ENCODE measurements at places on chromosomes 6 and 20. TPM values are rescaled to one million over a fixed set of nuclear protein-coding genes. Genes with fewer than 3 reads are reported as not detected.

Gene SSTR4
- total RNA-seq, result not detected

Gene BLTP3A
- total RNA-seq, result 12.4 TPM

Gene ELOVL4
- 3.3 TPM for total RNA-seq

Gene POM121L2
- total RNA-seq, result 1.3 TPM

Gene ANKRD66
- total RNA-seq, result not detected

Gene SYCP2L
- total RNA-seq, result 8.1 TPM

Gene KHDC3L
- total RNA-seq, result not detected

Gene LCA5
- total RNA-seq, result 3.6 TPM

- DNase-seq, result peak; percentile 28
These were observed 17.7 kb downstream of the WFDC2 start for GRCh38 chr20:45487231-45487635.

GRCh38 chr6:99151634-99152346 is 197.7 kb downstream of the FAXC start:
- DNase-seq, result peak; percentile 78

- no peak for DNase-seq
These were observed 135.9 kb downstream of the TMEM242 start for GRCh38 chr6:157187182-157188083.

DNA sequence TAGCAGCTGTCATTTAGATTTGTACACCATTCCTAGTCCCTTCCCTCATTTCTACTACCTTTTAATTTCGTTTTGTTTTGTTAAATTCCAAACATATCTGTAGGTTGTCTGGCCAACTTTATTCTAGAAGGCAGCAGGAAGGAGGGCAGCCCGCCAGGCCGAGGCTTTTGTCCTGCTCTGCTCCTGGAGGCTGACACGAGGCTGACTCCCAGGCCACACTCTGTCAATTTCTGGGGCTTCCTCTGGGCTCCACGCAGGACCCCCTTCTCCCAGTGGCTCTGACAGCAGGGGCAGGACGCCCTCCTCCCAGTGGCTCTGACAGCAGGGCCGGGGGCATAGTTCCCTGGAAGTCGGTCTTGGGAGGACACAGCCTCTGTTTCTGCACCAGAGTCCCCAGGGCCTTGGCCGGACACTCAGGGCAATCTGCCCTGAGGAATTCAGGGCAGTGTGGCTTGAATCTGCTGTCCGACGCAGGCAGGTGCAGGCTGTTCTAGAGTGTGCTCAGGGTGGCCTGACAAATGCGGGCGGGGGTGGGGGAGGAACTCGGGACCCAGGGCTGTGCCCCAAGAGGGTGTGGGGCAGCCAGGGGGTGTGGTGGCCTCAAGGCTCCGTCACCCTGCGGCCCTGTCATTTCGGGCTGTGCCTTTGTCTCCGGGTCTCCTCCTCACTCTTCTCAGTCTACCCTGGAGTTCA is 11.8 kb downstream of the SMOC2 start:
- no peak for DNase-seq

DNA sequence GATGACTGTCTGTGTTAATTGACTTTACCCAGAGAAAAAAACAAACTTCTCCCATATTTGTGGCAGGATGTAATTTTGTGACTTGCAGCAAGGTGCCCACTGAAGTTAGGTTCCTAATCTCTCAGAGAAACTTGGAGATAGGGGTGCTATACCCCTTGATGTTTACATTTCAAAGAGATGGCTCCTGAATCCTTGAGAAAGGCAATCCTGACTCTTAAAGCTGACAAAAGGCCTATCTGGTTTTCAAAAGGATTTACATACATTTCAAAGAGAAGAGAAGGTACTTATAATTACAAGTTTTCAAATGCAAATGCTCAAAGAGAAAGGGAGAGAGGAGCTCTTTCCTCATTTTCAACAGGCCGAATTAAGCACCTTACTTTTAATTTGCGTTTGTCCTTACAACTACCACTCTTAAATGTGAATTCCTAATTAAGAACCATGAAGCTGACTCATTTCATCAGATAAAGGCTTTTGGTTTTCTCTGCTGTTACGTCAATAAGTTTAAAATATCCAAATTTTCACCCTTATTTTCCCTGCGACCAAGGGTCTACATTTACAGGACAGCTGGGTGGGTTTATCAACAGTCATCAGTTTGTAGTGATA is 711.8 kb upstream of the MAP3K7 start:
- no peak for DNase-seq

DNA sequence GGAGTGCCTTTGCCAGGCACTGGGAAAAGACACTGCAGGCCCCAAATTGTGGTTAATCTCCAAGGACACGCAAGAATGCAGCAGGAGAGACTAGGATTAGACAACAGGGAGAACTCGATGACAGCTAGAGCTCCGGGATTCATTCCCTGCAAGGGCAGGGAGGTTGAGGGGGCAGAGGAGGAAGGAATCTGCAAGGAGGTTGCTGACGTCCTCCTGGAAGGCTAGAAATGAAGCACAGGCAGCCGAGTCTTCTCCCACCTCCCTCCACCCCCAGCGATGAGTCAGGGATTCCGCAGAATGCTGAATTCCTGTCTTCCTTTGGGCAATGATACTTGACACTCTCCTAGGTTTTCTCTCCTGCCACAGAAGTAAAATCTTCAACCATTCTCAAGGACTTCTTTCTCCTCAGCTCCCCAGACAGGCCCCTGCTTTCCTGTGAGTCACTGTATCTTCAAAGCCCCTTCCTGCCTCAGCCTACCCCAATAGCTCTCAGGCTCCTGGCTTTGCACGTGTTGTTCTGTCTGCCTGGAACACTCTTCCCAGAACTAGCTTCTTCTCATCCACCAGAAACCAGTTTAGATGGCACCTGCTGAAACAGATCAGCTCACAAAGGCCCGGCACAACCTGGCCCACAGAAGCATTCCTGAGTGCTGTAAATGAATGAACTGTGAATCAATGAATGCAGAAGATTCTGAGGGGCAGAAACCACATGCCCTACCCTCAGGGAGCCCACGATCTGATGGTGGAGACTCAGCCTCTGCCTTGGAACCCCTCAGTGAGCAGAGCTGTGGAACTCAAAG is 85.6 kb downstream of the MRPL14 start:
- DNase-seq, result no peak

- DNase-seq, result no peak
These were observed 406.1 kb upstream of the MARCKS start for GRCh38 chr6:113451049-113451448.

DNA sequence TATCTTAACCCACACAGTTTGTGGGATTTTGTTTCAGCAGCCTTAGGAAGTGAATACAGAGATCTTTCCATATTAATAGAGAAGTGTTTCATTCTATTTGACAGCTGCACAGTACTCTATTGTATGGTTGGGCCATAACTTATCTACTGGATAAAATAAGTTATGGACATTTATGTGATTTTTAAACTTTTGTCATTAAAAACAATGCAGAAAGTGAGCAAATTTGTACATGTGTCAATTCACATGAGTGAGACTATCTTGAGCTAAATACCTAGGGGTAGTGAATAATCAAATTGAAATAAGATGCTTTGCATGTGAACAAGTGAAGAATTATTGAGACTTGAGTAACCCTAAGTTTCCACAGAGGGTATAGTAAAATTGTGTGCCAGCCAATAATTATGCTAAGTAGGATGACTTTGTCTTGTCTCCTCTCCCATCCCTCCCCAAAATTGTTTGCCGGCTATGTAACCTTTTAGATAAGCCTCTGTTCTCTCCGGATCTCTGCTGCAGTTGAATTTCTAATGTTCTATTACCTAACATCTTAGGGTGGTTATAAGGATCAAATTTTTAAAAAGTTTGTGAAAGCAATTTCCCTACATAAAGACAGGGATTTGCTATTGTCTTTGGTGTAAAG is 33.3 kb upstream of the TPBG start:
- DNase-seq, result no peak

DNA sequence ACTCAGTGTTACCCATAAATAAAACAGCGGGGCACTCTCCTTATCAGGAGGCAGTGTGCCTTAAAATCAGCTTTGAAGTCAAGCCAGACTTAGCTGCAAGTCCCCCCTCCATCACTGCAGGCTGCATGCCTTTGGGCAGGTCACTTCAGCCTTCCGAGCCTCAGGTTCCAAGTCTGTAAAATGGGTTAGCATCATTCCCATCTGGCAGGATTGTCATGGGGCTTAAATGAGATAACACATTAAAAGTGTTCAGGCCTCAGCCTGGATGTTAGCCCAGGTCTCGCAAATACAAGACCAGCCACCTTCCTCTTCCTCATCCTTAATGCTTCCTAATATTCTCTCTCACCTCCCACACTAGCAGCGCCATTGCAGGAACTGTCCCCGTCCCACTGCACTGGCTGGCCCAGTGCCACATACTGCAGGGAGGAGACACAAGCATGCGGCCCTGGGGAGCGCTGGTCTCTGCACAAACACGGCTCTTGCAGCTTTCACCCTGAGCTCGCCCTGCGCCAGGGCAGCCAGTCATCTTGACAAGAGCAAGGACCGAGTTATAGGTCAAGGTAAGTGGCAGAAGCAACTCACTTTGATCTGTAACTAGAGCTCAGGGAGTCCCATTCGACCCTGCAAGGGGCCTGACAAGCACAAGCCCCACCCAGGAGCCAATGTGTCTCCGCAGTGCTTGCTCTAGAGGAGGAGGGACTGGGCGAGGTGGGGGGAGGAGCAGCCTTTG is 564.6 kb upstream of the AGPAT4 start:
- DNase-seq, result no peak

DNA sequence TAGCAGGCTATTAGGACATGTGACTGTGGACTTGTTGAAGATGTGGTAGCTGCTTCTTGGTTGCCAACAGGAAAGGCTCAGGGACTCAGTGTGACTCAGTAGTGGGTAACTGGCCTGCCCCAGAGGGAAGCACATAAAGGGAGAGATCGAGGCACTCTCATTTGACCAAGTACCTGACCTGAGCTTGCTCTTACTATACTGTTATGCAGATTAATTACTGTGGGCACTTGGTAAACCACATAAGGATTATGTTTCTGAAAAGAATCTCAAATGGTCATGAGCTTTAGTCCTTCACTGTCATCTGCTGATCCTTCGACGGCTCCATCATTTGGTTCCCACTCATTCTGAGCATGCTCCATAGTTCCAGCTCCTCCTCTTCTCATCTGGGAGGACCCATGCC is 48.2 kb upstream of the RPL7L1 start:
- no peak for DNase-seq

- DNase-seq, result no peak
These were observed 166.5 kb downstream of the KIF6 start for GRCh38 chr6:39558591-39559190.

- DNase-seq, result no peak
These were observed 186.7 kb upstream of the CST7 start for GRCh38 chr20:24762371-24762770.

DNA sequence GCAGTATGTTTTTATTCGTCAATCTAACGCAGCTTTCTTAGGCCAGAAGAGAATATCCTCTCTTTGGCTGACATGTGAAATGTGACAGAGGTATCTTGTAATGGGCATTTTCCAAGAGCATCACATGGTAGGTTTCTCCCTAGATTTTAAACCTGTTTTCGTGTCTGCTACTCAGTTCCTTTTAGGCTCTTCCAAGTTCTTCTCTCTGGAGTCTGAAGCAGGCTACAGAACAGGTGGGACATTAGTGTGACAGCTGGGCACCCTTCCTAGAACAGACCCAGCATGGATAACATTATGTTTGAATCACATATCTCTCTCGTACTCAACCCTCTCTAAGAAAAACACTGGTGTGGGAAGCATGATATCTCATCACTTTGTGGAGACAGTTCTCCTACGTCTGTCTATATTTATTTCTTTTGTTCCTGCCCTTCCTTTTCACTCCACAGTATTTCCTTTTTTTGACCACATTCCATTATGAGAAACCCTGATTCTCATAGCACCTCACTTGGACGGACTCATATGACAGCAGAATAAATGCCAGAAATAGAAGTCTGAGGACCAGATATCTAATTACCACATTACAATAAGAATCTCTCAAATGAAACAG is 263.4 kb downstream of the NKAIN2 start:
- no peak for DNase-seq

- no peak for DNase-seq
These were observed 159.8 kb upstream of the HCRTR2 start for GRCh38 chr6:55014321-55015088.

DNA sequence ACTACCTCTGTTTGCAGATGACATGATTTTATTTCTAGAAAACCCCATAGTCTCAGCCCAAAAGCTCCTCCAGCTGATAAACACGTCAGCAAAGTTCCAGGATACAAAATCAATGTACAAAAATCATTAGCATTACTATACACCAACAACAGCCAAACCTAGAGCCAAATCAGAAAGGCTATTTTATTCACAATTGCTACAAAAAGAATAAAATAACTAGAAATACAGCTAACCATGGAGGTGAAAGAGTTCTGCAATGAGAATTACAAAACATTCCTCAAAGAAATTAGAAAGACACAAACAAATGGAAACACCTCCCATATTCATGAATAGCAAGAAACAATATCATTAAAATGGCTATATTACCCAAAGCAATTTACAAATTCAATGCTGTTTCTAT is 65.6 kb upstream of the HTR1E start:
- no peak for DNase-seq

DNA sequence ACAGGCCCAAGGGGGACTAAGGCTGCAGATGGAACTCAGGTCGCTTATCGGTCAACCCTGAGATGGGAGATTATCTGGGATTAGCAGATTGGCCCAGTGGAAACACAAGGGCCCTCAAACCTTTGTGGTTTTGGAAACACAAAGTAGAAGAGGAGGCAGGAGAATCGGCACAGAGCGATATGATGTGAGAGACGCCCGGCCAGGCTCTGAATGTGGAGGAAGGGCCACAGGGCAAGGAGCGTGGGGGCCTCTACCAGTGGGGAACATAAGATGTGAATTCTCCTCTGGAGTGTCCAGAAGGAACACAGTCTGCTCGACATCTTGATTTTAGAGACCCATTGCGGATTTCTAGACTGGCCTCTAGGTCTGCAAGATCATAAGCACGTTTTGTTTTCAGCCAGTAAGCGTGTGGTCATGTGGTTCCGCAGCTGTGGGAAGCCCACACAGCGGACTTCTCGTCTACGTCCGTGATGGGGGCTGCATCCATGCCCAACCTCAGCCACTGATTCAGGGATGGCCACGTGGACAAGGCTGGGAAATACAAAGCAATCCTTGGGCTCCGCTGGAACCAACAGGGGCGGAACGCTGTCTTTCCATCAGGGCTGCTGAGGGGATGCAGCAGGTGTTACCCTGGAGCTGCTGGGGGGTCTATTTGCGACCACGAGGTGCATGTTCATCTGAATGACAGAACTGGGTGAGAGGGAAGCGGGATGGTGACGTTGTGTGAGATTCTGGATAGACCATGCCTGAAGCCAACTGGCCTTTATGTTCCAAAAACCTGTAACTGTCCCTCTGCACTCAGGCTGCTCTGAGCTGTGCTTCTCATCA is 127.6 kb upstream of the PMEPA1 start:
- DNase-seq, result no peak

DNA sequence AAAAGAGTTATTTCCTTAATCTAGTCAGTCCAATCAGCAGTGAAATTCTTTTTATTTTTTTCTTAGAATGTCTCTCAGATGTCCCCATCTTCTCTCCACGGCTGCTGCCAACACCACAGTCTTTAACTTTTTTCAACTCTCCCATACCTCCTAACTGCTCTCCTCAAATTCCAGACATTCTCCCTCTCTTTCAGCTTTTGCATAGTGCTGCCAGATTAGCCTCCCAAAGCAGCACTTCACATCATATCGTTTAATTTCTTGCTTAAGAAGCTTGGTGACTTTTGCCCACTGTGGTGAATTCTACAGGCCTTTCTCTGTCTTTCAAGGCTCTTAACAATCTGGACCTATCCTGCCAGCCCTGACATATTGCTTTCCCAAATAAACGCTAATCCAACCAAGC is 233.4 kb downstream of the UST start:
- DNase-seq, result no peak
